Activated CD8-positive, alpha-beta T cell treated with anti-CD3 and anti-CD28 coated beads, Interleukin-2, amount 10 ng/mL, durations not matched to agents 7 days and 5 days (primary cell): ENCODE measurements at places on chromosomes 7 and 10. TPM values are rescaled to one million over a fixed set of nuclear protein-coding genes. Genes with fewer than 3 reads are reported as not detected.
A peak's percentile ranks its signal among the peaks of the same experiment; 100 is the strongest.

DNA sequence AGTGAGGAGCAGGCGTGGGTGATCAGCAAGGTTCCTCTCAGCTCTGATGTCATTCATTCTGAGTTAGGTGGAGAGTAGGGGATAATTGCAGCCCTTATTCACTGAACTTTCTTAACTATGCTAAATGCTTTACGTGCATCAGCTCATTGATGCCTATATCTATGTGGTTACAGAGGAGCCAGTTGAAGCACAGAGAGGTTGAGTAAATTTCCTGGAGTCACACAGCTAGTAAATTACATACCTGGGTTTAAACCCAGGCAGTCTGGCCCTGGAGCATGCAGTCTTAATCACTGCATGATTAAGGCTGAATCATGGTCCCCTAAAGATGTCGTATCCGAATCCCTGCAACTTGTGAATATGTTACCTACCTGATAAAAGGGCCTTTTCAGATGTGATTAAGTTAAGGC, 99.6 kb downstream of the GRK5 start:
- no peak for DNase-seq

DNA sequence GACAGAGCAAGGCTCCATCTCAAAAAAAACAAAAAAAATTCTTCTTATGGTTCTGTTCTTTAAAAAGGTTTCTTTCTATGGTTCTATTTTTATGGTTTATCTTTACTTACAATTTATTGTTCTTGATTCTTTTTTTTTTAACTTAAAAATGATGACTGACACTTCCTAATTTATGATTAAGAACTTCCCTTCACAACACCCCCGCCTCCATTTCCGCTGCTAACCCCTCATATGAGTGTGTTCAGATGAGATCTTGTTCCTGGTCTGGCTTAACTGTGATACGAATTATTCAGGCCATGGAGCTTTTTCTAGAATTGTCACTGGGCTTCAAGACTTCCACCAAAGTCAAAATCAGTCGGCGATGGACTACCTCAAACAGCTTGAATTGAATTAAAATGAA, 33.9 kb downstream of the PTER start:
- peak; percentile 26 for DNase-seq

- DNase-seq = no peak
Measured at GRCh38 chr10:113356794-113357680, 195.8 kb upstream of the HABP2 start.

- DNase-seq = peak; percentile 89
Measured at GRCh38 chr10:102395400-102396316, at the start of gene NFKB2. NFKB2 (plus strand) TSS chr10:102395705; CDS start chr10:102395960, 255 bp downstream.

DNA sequence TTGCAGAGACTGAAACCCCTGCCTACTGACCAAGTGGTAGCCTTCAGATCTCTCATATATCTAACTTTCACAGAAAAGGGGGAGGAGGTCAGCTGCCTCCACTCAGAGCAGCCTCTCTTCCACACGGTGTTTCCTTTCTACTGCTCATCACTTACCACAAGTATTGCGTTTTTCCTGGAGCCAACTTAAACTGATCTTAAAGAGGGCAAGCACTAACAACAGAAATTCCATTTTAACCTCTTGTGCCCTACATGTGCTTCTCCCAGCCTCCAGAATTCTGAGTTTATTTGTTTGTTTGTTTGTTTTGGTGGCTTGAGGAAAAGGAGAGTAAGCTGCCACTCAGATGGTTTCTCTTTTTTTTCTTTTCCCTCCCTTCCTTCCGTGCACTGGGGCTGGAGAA, 19.1 kb downstream of the SKIDA1 start:
- no peak for DNase-seq

DNA sequence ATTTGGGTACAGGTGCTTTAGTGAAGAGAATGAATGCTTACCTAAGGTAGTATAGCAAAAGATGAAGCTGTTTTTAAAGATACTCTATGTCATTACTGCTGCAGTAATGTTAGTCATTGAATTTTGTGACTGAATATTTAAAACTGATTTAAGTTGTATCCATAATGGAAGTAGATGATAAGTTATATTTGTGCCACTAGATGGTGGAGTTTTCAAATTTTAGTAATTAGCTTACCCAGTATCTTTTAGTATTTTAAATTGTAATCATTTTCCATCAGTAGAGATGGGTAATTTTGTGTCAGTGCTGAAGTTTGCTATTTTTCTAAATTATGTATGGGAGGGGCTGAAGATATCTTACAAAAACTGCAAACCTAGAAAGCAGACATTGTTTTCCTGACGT, 25.2 kb downstream of the HBP1 start:
- no peak for DNase-seq

DNA sequence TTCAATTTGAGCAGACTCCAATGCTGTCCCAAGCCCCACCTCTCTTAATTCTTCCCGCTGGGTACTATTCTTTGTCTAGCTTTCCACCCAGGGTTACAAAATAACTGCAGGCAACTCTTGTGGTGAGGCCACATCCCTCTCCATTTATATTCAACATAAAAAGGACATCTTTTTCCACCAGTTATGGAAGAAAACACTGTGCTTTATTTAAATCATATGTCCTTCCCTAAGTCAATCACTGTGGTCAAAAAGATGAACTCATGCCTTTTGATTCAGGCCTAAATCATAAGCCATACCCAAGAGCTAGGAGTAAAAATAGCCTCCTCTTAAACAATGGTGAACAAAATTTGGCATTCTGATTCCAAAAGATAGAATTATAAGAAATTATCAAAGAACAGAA, 386.0 kb downstream of the SEMA3D start:
- DNase-seq = no peak

DNA sequence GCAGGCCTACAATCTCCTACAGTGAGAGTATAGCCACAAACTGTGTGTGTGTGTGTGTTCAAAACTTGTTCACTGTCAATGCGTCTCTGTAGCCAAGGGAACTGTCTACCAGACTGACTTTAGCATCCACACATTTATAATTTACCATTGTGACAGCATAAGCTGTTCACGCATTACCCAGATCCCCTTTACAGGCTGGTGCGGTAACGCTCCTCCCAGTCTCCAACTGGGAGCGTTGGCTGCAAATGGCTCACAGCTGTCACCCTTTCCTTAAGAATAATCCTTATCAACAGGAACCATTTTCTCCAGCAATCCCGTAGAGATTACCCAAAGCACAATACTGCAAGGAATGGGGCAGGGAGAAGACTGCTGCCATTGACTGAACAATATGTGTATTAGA, 199.5 kb downstream of the GPAM start:
- DNase-seq = no peak

DNA sequence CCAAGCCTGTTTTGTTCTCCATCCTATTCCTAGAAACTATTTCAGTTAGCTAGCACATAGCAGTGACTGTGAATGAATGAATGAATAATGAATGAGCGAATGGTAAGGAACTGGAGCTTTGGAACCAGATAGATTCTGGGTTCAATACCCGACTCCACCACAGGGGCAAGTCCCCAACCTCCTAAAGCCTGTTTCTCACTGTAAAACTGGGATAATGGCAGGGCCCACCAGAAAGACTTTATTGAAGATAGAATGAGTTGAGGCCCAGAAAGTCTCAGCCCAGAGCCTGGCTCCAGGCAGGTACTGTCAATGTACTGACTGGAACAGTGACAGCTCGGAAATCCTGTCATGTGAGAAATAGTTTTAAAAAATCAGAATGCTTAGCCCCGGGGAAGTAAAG, 1.1 kb upstream of the CDH23 start:
- no peak for DNase-seq

Gene ENTPD1
- 14.9 TPM for total RNA-seq

Gene FOXK1
- total RNA-seq = 28.5 TPM

Gene TET1
- total RNA-seq = 3.3 TPM

Gene CALML5
- not detected for total RNA-seq

Gene SPDYE2B
- total RNA-seq = not detected
